ENCODE measurements at places on chromosomes 6 and 20.

DNA sequence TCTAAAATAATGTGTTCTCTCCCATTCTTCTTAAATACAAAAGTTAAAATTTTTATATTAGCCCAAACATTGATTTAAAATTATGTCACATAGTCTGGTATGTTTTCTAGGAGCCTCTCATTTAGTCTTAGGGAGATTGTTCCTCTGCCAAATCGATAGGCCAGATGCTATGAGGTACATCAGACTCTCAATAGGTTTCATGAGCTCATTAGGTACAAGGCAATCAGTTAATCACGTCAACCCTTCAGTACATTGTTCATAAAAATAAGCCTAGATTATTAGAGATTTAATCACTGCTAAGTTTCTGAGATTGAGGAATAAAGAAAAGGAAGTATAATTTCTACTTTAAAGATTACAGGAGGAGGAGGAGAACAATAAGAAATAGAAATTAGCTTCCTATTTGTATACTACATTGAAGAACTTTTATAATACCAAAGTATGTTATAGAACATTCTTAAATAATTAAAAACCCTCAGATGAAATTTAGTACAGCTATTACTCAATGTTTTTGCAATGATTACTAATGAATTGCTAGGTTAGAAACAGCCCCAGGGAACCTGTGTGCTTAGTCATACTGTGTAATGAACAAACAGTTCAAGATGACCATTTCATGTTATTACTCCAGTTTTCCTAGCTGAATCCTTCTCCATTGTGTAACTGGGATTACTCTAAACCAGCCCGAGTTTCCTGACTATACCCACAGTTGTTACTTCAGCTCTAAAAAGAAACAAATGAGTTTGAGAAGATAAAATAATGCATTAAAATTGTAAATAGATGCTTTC, 117.0 kb downstream of the BMP5 start:
- no peak for DNase-seq

DNA sequence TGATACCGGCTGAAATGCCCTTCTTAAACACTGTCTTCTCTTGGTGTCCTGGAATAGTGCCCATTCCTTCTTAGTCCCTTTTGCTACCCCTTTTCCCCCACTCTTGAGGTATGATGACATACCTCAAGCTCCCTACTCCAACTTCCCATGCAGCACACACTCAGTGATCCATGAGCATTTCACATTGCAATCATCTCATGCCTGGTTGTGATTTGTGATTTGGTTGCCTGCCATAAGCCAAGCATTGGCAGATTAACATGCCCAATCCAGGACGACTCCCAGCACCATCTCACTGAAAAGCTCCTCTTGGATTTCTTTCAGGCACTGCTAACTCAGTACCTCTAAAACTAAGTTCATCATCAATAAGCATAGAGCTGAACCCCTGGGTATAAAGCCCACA, 14.7 kb upstream of the PTPRA start:
- no peak for DNase-seq

DNA sequence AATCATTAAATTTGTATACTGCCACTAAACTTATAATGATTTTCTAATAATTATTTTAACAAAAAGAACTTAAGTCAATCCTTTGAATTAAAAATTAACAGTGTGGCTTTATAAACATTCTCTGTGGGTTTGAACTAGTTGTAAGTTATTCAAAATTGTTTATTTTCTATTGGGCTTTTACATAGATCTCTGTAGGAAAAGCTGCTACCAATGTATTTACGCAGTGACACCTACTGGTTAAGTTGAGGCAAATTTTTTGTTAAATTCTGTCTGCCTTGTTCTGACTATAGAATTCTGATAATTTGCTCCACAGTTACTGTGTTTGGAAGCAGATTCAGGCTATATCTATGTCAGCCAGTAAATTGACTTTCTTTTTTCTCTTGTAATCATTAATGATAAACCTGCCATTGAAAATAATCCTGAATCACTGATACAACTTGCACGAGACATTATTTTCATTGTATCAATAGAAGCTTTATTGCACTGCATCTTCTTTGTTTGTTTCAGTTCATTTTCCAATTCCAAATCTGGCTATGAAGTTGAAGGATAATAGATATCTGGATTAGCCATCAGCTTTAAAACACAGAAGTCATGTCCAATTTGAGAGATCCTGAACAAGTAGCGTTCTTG, 66.0 kb upstream of the UTRN start:
- DNase-seq: no peak

DNA sequence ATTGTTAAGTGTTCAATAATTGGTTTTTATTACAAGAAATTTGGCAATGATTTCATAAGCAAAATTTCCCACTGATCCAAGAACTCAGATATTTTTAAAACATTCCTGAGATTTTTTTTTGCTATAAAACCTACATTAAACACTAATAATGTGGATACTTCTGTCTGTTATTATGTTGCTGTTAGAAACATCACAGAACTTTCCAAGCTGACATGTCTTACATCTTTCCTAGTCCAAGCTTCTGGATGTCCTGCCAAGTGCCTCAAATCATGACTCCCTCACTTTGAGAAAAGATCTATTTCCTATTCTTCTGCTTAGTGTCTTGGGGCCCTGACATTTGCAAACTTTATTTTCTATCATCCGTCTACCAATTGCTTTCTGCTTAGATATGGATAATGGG, 110.8 kb downstream of the RFPL4B start:
- no peak for DNase-seq

GRCh38 chr20:25032065-25032477, 25.9 kb downstream of the ACSS1 start:
- DNase-seq: no peak

- no peak for DNase-seq
These were observed 120.1 kb upstream of the ARMC2 start for GRCh38 chr6:108727966-108728730.

DNA sequence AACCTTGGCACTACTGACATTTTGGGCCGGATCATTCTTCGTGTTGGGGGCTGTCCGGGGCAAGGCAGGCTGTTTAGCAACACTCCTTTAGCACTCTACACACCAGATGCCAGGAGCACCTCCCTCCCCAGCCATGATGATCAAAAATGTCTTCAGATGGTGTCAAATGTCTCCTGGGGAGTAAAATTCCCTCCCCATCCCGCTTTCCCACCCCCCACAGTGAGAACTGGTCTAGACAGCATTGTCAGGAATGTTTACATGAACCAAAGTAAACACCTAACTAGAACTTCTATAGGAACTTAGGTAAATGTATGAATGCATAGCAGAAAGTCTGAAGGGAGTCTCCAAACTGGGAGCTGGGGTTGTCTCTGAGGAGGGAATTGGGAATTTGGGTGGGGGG, 70.0 kb upstream of the TOP1 start:
- no peak for DNase-seq

- no peak for DNase-seq
These were observed 84.3 kb downstream of the THBS2 start for GRCh38 chr6:169169375-169169774.
